Trophoblast cell (in vitro differentiated cells and primary cell): ENCODE measurements at places on chromosomes 6 and 20.

GRCh38 chr6:135440087-135440792 is 57.3 kb downstream of the AHI1 start:
- DNase-seq, result no peak

DNA sequence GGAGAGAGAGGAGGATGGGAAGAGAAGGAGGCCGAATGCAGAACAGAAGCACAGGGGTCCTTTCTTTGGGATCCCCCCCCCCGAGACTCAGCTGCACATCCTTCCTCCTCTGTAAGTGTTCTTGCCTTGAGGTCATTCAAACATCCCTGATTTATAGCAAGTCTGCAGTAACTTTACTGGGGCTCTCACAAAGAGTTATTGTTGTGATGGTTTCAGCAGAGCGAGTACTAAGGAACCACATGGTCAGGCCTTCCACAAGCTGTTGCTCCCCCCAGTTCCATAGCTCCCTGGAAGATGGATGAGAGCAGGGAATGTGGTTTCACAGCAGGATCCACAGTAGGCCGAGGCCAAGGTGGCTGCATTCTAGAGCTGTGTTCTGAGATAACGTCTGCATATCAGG is 351.4 kb upstream of the CDH4 start:
- no peak for DNase-seq

GRCh38 chr6:166969390-166970002 is 13.1 kb upstream of the RNASET2 start:
- DNase-seq, result no peak

GRCh38 chr6:44940367-44940766 is 387.8 kb upstream of the RUNX2 start:
- no peak for DNase-seq

DNA sequence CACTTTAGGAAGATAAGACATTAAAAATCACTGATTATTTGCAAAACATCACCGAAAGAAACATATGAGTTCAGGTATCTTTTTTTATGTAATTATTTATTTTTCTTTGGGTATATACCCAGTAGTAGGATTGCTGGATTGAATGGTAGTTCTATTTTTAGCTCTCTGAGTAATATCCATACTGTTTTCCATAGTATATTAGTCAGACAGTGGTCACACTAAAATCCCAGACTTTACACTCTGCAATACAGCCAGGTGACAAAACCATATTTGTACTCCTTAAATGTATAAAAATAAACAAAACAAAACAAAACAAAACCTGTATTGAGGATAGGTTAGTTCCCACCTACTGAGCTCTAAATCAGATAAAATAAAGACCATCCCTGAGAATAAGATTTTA is 1024.3 kb upstream of the EYS start:
- DNase-seq, result no peak

DNA sequence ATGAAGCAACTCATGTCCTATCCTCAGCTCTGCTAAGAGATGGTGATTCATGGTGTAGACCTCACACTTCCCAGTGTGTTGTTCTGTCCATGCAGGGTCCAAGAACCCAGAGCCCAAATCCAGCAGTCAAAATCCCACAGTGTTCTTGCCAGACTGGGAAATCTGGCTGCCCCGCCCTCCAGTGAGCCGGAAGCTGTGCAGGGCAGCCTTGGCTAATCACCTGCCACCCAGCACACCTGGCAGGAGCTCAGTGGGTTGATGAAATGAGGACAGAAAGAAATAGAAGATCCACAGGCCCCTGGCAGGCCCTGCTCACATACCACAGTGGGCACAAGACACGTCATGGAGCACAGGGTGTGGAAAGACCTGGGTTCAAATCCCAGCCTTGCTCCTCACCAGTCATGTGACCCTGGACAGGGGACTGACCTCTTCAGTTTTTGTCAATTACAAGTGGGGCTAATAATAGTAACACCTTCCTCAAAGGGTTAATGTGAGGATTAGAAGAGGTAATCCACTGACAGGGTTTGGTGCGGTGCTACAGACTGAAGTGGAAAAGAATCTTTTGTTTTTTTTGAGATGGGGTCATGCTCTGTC is 13.6 kb upstream of the GUCA1A start:
- no peak for DNase-seq

- no peak for DNase-seq
Measured at GRCh38 chr6:52552278-52552643, 24.6 kb downstream of the TRAM2 start.

GRCh38 chr6:2674857-2675256 is 75.9 kb downstream of the MYLK4 start:
- DNase-seq, result no peak

DNA sequence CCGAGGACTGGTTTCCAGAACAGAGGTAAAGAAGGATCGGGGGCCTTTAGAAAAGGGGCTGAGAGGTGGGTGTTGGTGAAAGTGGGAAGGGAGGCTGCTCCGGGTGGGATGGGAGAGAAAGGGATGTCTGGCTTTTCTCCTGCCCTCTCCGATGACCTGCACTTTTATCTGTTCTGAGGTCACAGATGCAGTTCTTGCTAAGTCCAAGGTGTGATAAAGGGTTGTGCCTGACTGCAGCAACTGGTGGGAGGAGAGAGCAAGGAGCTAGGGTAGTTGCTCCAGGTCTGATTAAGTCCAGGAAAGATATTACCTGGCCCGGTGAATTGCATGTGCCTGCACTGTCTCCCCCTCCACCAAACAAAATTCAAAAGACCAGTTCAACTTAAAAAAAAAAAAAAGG is 145.6 kb upstream of the SOX4 start:
- DNase-seq, result no peak

DNA sequence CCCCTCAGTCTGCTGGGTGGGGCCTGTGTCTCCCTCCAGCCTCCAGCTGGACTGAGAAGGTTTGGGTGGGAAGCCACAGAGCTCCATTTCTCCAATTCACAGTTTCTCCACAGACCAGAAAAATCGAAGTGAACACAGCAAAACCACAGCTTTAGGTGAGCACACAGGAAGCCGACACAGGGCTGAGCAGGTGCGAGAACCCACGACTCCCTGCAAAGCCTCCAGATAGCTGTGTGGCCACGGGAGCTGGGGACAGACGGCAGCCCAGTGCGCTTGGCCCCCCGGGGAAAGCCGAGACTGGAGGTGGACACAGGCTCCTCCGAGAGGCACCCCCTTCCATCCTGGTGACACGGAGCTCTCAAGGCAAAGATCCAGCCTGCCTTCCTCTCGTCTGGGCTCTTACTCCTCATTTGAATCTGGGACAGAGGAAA is 29.0 kb upstream of the MPC1 start:
- DNase-seq, result no peak

DNA sequence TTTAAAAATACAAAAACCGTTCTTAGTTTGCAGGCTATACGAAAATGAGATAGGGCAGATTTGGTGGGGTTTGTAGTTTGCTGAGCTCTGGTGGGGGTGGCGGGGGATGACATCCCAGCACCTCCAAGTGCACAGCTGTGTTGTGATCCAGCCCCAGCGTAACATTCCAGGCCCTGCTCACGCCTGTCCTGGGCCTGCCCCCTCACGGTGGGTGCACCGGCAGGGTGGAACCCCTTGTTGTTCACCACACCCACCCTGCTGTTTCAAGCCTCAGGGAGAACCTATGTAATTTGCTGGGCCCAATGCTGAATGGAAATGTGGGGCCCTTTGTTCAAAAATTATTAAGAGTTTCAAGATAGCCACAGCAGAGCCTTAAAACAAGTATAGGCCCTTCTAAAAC is 25.0 kb downstream of the ARMC2 start:
- DNase-seq, result no peak

GRCh38 chr6:118963003-118963402 is 28.0 kb upstream of the MCM9 start:
- no peak for DNase-seq

DNA sequence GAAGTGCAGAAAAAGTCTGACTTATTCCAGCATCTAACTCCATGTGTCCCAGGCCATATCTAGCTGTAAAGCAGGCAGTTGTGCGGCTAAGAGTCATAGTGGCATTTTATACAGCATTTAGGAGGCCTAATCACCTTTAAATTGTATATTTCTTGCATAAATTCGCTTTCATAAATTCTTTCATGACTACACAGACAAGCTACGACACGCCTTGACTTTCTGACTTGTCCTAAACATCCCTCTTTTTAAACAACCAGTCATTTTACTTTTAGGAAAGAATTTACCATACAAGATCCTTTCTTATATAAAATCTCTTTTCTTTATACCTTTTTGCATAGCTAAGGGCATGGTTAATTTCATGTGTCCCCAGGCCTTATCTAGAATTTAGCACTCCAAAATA is 81.7 kb upstream of the THBS2 start:
- no peak for DNase-seq

DNA sequence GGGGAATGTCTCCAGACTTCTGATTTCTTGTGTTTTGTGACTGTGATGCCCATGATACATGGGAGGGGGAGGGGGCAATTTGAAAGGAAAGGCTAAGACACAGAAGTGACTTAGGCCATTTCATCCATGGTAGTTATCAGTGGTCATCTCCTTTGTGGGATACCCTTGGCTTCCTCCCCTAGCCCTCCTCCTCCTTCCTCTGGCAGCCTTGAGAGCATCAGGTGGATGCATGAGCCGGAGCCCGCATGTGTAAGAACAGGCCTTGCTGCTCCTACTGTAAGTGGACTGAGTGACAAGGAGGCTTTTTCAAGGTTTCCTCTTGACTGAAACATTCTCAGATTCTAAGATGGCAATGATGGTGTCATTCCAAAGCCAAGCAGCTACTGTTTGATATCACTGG is 874 bp downstream of the CD83 start:
- DNase-seq, result no peak

DNA sequence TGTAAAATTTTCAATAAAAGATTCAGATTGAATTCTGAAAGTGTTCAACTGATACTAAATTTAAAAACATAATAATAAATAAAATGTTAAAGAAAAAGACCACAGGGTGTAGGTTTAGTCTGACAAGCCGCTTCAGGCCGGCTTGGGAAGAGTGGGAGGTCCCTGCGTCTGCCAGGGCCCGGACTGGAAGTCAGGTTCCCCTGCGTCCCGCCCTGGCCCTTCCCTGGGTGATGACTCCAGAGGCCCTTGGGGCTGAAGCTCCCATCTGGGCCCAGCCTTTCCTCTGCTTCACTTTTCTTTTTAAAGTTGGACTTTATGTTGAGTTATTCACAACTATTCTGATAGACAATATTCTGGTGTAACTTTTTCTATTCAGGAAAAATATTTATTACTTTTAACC is 93.3 kb downstream of the SMOC2 start:
- DNase-seq, result no peak
